ENCODE measurements at places on chromosomes 12 and 14.

- no peak for DNase-seq
Measured at GRCh38 chr12:11812586-11813437, 163.3 kb downstream of the ETV6 start.

DNA sequence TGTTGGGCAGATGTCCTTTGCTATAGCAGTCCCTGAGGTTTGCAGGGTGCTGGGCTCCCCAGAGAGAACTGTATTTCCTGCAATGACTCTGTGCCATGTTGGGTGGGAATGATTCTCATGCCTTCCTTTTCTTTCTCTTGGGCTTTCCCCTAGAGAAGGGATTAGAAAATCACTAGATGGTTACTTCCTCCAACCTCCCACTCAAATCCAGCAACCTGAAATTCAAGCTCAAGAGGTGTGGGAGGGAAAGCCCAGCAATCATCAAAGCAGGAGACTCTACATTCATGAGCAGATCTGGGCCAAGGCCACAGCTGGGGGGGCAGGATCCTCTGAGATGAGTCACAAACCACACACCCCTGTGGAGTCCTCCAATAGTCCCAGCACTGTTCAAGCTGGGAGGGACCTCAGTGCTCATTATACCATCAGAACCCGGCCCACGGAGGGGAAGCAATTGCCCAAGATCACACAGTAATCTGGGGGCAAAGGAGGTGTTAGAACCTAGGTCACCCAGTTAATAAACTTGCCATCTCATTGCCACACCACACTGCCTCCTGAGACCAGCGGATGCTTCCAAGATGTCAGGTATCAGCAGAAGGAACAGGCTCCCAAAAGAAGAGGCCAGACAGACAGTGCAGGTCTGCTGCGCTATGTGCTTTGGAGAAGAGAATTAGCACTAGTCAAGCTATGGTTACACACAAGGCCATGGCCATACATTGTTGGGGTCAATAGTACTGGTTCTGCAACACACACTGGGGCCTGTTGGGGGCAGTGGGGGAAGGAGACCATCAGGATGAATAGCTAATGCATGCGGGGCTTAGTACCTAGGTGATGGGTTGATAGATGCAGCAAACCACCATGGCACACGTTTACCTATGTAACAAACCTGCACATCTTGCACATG, 65.7 kb downstream of the TTC9 start:
- DNase-seq = peak; percentile 25

DNA sequence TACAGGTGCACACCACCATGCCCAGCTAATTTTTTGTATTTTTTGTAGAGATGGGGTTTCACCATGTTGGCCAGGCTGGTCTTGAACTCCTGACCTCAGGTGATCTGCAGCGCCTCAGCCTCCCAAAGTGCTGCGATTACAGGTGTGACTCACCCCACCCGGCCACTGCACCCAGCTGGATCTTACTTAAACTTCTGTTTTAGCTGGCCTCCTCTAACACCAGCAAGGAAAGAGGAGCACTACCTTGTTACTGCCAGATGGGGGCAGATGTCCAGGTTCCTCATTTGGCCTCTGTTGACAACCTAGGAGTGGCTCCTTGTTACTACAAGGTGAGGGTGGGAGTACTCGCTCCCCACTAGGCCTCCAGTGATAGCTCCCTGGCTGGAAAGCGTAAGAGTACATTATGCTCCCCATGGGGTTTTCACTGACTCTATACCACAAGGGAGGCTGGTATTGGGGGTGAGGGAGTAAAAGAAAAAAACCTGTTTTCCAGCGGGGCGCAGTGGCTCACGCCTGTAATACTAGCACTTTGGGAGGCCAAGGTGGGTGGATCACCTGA, 13.2 kb upstream of the ARF6 start:
- no peak for DNase-seq

GRCh38 chr14:44634692-44635091, 127.6 kb upstream of the FSCB start:
- no peak for DNase-seq

GRCh38 chr14:102238131-102238530, 66.8 kb downstream of the MOK start:
- DNase-seq = no peak
